ENCODE measurements at places on chromosomes 11 and 22. TPM values are rescaled to one million over a fixed set of nuclear protein-coding genes. Genes with fewer than 3 reads are reported as not detected.

Gene CD82
- 9.6 TPM for total RNA-seq

Gene OR6A2
- total RNA-seq, result 0.49 TPM

Gene MCAM
- 11.3 TPM for total RNA-seq

Gene TMEM80
- total RNA-seq, result 7.4 TPM

Gene DSCAML1
- total RNA-seq, result 9.1 TPM

Gene UPK3A
- not detected for total RNA-seq

Gene DNAJB7
- not detected for total RNA-seq

Gene MYEOV
- total RNA-seq, result not detected

Data from temporal lobe (tissue), 4 donors.